HEK293T (cell line): ENCODE measurements at places on chromosomes 5 and 9.

DNA sequence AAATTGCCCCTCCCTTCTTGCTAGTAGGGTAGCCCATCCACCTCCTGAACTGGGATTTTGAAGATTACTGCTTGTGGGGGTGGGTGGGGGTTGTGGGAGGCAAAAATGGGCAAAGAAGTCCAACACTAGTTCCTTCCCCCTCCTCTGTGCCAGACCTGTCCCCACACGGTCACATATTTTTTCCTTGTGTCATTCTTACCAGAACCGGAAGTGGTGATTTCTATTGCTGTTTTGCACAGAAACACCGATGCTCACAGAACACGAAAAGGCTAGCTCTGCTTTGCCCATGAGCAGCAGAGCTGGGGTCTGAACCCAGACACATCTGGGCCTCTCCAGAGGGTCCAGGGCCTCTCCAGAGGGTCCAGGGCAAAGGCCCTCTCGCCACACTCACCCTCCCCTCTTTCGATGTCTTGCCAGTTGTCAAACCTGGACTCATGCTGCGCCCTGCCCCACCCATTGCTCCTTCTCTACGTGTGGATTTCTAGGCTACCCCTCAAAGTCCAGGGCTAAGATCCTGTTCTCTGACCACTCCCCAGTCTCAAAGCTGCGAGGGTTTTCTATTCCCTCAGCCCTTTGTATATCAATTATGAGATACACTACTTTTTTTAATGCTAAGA is 264.4 kb upstream of the MSX2 start:
- no peak for DNase-seq

GRCh38 chr5:122844910-122845228 is 544 bp upstream of the SNX24 start:
- DNase-seq = no peak

GRCh38 chr9:131623655-131624330 is 78.5 kb downstream of the PRRT1B start:
- DNase-seq = no peak

DNA sequence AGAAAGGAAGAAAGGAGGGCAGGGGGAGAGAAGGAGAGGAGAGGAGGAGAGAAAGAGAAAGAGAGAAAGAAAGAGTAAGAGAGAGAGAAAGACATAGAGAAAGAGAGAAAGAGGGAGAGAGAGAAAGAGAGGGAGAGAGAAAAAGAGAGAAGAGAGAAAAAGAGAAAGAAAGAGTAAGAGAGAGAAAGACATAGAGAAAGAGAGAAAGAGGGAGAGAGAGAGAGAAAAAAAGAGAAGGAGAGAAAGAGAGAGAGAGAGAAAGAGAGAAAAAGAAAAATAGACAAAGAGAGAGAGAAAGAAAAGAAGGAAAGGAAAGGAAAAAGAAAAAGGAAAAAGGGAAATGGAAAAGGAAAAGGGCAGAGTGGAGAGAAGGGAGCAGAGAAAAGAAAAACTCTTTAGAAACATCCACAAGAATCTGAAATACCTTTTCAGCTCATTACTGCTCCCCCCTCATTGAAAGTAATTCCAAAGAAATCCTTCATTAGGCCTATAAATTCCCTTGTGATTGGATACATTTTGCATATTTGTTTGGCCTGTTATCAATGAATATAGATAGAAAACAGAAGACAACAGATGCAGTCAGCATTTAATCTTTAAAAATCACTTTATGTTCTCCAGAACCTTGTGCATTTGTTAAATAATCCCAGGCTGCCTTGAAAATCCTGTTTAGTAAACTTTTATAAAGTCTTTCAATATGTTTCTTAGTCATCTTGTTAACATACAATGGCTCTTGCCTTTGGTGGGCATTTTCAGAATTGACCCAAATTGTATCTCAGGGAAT is 411.5 kb downstream of the NFIB start:
- DNase-seq = no peak

DNA sequence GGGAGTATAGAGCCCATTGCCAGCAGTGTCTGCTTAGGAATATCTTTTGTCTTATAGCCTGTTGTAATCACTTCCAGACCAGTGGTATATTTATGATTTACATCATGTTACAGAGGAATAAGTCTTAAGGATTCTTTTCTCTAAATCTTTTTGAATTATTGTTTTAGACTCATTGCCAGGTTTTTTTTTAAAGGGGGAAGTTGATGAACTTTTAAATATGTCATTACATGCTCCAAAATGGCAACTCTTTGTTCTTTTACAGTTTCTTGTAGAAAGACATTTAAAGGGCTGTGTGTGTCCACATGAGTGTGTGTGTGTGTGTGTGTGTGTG is 59.4 kb upstream of the NFIB start:
- DNase-seq = no peak

DNA sequence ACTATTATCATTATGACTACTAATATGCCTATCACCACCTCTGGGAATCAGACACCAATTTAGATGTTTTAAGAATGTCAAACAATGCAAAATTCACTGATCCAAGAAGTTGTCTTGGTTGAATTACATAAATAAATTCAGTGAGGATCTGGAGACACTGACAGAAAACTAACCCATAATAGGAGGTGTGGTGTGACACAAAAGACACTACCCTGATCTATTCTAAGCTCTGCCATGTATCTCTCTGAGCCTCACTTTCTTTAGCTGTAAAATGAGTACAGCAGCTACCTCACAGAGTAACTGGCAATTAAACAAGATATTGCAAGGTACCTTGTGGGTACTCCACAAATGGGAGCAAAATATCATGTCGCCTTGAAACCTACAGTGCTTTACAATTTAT is 7.5 kb downstream of the CDK5RAP2 start:
- DNase-seq = no peak

DNA sequence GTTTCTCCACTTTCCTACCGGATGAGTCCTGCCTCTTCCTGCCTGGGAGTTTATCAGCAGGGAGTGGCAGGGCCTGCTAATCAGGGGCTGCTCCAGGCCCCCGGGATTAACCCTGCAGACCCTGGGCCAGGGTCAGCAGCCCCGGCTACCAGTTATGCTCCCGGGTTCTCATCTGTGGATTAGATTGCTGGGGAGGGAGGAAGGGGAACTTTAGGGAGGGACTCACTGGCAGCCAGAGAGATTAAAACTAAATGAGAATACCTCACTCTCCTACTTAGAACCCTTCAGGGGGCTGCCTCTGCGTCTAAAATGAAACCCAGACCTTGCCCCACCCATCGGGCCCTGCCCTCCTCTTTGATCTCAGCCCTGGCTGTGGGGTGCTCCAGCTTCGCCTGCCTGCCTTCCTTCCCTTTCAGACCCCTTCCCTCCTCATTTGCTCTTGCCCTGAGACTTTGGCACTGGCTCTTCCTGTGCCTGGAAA is 130.5 kb upstream of the HAND1 start:
- no peak for DNase-seq
